ENCODE measurements at places on chromosomes 6 and 20.

DNA sequence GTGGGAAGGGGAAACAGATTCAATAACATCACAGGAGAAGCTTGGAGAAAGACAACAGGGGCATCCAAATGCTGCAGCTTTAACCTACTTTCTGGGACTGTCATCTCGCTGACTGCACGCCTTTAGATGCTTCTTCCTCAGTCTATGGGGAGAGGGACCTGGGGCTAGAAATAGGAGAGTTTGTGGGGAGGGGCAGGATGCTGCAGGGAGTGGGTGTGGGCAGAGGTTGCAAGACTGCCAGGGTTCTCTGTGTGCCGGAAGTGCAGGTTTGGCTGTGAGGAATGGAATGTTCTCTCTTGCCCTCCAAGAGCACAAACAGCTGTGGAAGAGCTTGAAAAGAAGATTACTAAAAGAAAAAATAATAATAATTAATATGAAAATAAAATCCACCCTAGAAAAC lies 93.2 kb downstream of the FOXO3 start:
- no peak for DNase-seq

- no peak for DNase-seq
These were observed 16.4 kb upstream of the LAMA4 start for GRCh38 chr6:112270756-112271155.

DNA sequence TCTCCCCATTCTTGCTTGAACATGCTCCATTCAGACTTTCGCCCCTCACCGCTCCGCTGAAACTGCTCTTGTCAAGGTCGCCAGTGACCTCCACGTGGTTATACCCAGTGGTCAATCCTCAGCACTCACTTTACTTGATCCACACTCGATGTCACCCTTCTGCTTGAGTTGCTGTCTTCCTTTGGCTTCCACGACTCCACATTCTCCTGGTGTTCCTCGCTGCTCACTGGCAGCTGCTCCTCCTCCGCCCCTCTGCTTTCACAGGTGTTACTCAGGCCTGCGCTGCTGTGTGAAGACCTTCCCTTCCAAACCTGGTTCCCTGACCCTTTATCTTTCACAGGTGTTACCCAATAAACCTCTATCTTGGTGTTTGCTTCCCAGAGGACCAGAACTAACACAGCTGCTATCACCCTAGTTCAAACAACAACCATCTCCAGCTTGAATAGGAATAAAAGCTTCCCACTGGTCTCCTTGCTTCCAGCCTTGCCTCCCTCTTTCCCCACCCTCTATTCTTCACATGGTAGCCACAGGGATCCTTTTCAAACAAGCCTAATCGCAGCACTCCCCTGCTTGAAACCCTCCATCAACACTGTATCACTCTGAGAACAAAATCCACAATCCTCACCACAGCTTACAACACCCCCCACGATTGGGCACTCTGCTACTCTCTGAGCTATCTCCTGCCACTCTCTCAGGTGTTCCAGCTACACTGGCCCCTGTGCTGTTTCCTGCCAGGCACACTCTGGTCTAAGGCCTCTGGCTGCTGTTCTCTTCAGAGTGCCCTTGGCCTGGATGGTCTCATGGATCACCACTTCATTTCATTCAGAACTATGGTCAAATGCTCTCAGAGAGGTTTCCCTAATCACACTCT lies 10.7 kb downstream of the PPIL1 start:
- DNase-seq: no peak

DNA sequence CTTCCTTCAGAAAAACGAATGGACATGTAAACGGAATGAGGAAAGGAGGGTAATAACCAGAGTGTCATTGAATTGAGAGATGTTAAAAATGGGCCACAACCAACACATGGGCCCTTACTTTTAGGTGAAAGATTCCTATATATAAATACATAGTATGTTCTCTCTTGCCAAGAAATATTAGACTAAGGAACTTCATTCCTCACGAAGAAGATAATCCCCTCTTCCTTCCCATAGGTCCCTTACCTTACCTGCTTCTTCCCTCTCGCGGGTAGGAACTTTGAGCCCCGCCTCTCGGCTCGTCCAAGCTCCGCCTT lies 295 bp upstream of the TBC1D22B start:
- DNase-seq: no peak

DNA sequence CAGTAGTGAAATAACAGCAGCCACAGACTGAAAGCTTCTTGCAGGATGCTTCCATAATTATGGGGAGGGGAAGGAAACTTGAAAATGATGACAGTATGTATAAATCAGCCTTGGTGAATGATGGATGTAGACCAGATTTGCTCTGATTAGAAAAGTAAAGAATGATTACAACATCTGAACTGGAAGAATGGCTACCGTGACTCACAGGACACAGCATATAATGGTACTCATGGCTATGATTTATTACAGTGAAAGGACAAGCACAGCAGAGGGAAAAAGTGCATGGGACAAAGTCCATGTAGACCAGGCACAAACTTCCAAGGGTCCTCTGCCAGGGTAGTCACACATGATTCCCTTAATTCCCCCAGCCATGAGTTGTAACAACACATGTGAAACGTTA lies 70.7 kb upstream of the POPDC3 start:
- DNase-seq: no peak

DNA sequence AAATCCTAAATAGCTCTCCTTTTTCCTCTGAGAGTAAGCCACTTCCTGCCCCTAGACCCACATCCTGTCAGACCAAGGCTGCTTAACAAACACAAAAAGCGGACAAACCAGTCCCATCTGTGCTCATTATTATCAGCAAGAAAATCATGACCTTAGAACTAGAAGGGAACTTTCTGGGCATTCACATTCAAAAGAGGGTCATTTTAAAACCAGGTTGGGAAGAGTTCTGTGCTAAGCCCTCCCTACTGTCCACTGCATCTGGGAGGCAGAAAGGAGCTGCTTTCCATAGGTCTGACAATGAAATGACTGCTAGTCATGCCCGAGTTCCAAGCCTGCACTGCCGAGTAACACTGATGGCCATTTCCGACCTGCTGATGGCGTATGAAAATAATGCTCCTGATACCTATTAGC lies 15.4 kb downstream of the EZR start:
- no peak for DNase-seq

GRCh38 chr20:60851826-60852704 lies 400.0 kb upstream of the CDH4 start:
- no peak for DNase-seq

- no peak for DNase-seq
These were observed 34.5 kb downstream of the NTSR1 start for GRCh38 chr20:62742979-62743776.

DNA sequence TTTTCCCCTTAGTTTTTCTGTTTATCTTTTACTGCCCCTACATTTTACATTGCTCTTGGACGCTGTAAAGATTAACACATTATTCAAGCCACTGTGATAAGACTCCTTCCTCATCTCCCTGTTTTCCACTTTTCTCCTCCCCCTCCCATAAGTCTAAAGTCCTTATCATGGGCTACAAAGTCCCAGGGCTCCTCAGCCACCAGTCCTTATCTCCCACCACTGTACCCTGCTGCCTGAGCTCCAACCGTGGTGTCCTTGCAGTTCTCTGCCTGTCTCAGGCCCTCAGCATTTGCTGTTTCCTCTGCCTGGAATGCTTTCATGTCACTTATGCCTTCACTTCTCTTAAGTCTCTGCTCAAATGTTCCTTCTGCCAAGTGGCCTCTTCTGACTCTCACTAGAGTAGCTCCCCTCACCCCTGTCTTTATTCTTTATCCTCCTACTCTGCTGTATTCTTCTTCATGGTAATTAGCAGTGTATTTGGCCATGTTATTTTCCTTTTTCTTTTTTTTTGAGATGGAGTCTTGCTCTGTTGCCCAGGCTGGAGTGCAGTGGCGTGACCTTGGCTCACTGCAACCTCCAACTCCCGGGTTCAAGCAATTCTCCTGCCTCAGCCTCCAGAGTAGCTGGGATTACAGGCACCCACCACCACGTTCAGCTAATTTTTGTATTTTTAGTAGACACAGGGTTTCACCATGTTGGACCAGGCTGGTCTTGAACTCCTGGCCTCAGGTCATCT lies 10.8 kb upstream of the LATS1 start:
- no peak for DNase-seq

Data from hippocampal formation (tissue), 2 donors.